ENCODE measurements at places on chromosomes 3 and 15.

DNA sequence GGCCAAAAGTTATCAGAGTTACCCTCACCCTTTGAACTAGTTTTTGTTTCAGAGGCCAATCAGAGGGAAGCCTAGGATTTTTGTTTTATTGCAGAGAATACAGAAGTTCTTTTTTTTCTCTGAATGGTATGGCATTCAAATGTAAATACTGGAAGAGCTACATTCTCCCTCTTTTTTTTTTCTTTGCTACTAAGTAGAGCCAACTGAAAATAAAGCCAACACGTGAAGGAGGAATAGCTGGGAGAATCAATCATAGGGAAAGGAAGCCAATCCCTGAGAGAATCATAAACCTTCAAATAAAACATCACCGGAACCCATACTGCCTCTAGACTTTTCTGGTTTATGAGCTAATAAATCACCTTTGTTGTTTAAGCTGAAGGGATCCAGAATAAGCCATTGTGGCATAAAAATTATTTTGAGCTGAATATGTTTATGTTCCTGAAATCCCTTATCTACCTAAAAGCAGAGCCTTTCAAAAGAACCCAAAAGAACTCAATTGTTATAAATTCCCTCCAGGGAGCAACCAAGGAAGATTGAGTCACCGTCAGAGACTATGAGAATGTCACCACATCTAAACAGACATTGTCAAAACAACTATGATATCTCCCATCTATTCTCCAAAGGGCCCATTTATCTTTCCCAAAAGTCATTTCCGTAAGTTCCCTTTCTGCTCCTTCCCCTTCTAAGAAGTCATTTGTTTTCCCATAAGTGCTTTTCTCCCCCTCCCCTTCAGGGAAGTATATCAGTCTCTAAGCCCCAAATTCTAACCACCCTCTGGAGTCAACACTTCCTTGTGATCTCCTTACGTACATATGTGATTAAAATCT lies 3.8 kb upstream of the ZNF280D start:
- DNase-seq: no peak

- no peak for DNase-seq
Observed at GRCh38 chr3:193899001-193899400, 236.9 kb upstream of the HES1 start.

DNA sequence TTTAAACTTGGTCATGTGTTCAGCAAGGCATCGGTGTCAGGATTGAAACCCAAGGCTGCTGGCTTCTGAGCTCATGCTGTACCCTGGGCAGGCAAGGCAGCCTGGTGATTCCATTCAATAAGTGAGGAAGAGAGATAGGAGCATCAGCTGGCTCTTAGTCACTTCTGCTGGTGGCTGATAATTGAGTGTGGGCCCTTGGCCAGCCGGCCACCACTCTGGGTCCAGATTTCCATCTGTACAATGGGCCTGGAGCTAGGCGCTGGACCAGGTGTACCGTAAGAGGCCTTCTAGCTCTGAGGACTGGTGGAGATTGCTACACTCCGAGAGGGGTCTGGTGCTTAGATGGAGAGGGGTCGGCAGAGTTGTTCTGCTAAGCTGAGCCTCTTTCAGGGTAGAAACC lies 4.3 kb downstream of the CD276 start:
- no peak for DNase-seq

DNA sequence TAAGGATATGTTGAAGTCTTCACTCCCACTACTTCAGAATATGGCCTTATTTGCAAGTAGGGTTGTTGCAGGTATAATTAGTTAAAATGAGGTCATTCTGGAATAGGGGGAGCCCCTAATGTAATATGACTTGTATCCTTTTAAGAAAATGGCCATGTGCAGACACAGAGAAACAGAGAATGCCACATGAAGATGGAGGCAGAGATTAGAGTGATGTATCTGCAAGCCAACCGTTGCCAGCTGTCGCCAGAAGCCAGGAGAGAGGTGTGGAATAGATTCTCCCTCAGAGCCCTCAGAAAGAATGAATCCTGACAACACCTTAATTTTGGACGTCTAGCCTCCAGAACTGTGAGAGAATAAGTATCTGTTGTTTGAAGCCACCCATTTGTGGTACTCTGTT lies 11.3 kb upstream of the TRANK1 start:
- DNase-seq: no peak

DNA sequence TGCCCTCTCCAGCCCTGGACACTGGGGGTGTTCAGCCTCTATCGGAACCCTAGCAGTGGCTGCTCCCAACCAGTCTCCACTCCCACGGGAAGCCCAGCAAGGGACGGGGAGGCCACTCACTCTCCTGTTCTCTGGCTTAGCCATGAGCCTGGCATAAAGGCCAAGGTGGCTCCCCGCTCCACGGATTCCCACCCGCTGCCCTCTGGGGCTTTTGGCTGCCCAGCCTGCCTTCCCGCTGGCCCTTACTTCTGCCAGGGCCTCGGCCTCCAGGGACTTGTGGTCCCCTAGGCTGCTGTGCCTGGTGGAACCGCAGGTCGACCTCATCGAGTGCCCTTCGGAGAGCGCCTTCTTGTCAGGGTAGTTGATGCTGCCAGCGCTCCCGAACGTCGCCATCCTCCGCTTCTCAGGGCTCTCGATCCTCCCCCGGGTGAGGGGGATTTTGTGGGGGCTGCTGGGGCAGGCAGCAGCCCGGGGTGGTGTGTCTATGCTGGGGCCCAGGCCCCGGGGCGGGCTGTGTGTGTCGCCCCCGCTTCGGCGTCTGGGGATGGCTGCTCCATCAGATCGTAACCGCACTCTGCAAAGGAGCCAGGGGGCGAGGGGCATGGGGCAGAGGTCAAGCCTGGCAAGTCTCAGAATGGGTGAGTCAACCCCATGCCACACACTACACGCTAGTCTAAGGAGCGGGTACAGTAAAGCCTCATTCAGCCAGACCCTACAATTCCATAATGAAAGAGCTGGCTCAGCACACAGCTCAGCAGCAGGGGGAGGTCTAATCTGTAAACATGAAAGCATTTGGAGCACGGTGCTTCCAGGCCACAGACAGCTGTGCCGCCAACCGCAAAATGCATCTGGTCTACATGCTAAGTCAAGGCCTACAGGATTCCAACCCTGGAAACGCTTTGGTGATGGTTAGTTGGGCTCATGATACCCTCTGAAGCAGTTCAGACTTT lies 27.3 kb upstream of the RAD18 start:
- DNase-seq: no peak

- no peak for DNase-seq
Observed at GRCh38 chr3:144629381-144629780, 657.8 kb downstream of the DIPK2A start.

DNA sequence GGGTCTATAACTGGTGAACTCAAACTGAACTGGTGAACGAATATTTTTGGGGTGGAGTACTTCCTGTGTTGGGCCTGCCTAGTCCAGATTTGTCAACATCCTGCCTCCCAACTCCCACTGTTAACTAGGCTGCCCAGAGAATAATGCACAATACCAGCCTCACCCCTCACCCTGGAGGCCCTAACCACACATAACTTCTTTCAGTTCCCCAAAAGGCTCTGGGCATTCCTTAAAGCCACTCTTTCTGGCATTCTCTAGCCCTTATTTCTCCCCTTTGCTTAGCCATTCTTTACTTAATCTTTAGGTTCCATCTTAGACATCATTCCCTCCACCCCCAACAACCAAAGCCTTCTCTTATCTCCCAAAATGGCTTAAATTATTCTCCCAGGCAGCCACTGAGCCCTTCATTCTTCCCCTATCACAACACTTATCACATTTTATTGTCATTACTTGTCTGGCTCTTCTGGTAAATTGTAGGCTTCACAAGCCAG lies 9.1 kb upstream of the SEC11A start:
- DNase-seq: peak; percentile 26

- DNase-seq: no peak
Observed at GRCh38 chr15:55179141-55179540, 17.6 kb downstream of the RSL24D1 start.

DNA sequence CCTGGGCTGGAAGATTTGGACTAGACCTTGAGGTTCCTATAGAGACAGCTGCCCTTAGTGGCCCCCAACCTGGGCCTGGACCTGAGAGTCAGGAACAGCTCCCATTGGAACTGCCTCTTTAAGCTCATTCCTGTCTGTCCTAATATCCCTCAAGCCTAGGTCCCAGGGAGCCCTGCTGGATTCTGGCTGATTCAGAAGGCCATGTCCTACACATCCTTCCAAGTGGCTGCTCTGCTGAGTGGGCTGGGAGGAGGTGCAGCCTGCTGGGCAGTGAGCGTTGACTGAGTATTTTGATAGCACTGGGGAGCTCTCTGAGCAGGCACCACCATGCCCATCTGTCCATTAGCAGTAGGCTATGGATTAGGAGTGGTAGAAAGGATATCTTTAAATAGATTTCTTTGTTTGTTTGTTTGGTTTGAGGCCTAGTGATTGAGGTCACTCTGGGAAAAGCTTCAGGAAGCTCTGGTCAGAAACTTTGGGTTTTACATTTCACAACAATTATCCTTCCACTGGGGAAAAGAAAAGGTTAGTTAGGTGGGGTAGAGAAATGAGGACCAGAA lies 54.6 kb upstream of the ATOSA start:
- DNase-seq: no peak

- no peak for DNase-seq
Observed at GRCh38 chr3:148866261-148866660, 1.2 kb downstream of the CPA3 start.

DNA sequence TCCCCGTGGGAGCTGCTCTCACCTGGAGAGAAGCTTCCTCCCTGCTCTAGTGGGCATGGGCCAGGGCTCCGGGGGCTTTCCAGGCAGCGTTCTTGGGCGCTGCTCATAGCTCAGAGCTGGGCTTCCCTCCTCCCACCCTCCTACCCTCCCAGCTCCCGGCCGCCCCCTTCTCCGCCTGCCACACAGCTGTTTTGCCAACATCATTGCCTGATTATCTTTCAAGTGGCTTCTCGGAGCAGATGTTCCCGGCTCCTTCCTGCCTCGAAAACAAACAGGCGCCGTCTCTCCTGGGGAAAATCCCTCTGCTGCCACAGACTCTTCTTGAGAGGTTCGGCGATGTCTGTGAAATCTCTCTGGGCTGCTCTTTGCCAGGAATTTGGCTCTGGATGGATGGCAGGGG lies 195.6 kb downstream of the RPLP1 start:
- DNase-seq: no peak
